ENCODE measurements at places on chromosomes 12 and 14.

- no peak for DNase-seq
These were observed 29.0 kb downstream of the SLC2A3 start for GRCh38 chr12:7907009-7907408.

- no peak for DNase-seq
These were observed 26.2 kb downstream of the GALC start for GRCh38 chr14:87966816-87967215.

GRCh38 chr12:28222081-28222700, 31.9 kb downstream of the CCDC91 start:
- DNase-seq: peak; percentile 56

GRCh38 chr14:71163050-71163841, 256.0 kb downstream of the PCNX1 start:
- DNase-seq: no peak

DNA sequence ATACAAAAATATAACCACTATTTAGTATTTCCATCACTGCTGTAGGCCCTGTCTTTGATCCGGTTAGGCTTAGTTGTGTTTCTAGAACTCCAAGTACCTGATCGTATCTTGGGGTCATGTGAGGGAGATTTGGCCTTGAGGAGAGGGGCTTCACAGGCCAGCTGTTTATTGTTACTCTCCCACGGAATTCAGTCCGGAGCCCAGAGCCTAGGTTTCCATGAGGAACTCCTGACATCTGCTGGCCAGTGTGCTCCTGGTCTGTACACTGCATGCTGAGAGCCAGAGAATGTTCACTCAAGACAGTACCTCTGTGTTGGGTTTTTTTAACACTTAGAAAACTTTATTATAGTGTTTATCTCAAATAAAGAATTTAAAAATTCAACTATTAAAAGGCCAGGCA, 341.0 kb upstream of the TMEM132C start:
- no peak for DNase-seq

GRCh38 chr14:46574221-46574977, 77.2 kb downstream of the RPL10L start:
- no peak for DNase-seq

GRCh38 chr12:123937707-123938591, 34.7 kb downstream of the CCDC92 start:
- no peak for DNase-seq

DNA sequence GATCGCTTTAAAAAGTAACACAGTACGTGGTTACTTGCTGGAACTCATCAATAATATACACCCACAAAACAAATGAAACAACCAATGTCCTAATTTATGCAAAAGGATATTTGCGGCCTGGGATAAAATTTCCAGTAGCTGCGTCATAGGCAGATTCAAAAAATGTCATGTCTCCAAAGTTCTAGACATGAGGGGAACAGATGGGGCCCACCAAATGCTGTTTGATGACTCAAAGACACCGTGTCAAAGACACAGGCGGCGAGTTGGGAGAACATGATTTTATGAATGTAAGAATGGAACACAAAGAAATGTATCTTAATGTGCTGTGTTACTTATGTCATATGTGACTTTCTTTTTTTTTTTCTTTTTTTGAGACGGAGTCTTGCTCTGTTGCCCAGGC, 34.3 kb upstream of the NCOR2 start:
- DNase-seq: no peak

GRCh38 chr12:120847392-120847791, 56.8 kb downstream of the SPPL3 start:
- no peak for DNase-seq

DNA sequence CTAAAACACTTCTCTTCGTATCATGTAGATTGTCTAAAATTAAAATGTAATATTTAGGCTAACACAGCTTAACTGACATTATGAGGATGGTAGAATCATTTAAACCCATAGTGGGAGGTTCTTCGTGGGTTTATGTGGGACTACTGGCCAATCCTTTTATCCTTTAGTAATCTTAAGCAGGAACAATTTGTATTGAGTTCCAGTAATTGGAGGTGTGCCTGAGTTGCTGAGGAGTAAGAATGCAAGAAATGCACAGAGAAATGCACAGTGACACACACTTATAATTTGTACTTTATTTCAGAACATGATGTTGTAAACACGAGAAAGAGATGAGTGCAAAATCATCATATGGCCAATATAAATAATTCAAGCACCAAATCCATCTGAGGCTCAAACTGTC, 22.3 kb downstream of the OTOGL start:
- DNase-seq: no peak

GRCh38 chr12:123148655-123149054, 2.2 kb downstream of the PITPNM2 start:
- DNase-seq: no peak

GRCh38 chr14:39247256-39247655, 13.5 kb downstream of the MIA2 start:
- DNase-seq: no peak

DNA sequence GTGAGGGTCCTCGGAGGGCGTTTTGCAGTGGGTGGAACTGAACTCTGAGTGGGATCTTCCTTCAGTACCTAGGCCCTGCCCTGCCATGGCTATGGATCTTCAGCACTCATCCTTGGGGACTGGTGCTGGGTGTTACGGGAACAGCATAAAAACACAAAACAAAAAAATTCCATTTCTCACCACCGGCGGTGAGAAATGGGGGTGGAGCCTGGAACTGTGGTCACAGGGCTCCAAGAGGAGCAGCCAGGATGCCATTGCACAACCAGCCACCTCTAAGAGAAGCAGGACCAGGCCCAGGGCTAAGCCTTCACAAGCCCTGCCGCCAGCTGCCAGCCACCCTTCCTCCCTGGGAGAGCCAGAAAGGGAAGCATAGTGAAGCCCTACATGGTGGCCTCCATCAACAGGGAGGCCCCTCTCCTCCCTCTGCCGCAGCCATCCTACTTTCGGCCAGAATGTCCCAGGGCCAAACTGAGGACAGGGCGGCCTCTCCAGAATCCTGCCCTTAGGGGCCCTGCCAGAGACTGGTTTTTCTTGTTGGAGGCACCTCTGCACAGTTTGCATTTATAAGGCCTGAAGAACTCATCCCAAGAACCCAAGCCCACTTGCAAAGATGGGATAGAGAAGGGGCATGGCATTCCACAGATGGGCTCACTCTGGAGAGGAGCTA, 76.5 kb downstream of the VCPKMT start:
- peak; percentile 41 for DNase-seq

DNA sequence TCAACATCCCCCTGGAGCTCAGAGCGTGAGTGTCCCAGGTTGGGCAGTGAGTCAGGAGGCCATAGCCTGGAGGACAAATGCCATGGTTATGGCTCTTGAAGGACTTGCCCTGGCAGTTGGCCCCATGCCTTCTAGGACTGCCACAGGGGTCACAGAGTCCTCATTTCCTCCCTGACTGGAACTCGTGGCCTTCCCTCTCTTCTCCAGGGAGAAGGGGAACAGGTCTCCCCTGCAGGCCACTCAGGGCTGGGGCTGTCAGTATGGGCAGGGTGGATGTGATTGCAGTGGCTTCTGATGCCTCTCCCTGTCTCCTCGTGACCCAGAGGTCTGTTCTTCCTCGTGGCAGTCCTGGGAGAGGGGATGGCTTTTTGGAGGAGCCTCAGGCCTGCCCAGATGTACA, 70.7 kb downstream of the ADCK1 start:
- DNase-seq: no peak

DNA sequence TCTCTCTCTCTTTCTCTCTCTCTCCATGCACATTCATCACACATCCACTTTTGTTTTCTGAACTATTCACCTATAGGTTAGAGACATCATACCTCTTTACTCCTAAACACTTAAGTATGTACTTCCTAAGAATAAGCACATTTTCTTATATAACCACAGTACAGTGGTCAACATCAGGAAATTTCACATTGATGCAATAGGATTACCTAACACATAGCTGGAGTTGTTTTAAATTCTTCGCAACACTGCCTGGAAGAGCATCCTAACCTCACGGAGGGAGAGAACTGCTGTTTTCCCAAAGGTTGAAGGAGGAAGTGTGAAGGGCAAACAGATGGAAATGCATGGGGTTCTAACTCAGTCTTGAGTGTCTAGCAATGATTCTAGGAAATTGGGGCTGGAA, 159.2 kb downstream of the SYT1 start:
- no peak for DNase-seq

DNA sequence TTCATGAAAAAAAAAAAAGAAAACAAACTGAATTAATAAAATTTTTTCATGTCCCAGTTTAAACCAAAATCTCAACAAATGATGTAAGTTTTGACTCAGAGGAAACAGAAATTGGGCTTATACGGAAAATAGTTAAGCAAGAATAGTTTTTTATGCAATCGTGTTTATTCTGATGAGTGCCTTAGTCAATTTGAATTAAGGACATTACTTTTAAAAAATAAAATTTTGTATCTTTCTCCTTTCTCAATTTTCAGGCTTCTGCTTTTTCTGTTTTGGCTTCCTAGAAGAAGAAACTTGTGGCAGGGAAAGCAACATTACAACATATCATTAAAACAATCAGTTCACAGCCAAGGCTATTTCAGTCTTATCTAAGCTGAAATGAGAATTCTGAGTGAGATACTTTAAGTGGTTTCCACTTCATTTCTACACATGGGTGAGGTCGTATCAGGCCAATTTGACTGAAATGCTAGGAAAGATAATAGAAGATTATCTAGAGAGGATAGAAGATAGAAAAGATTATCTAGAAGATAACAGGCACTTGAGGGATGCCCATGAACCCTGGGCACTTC, 52.4 kb downstream of the BCL2L14 start:
- no peak for DNase-seq

- DNase-seq: no peak
These were observed 47.9 kb upstream of the KCNC2 start for GRCh38 chr12:75257510-75257909.

DNA sequence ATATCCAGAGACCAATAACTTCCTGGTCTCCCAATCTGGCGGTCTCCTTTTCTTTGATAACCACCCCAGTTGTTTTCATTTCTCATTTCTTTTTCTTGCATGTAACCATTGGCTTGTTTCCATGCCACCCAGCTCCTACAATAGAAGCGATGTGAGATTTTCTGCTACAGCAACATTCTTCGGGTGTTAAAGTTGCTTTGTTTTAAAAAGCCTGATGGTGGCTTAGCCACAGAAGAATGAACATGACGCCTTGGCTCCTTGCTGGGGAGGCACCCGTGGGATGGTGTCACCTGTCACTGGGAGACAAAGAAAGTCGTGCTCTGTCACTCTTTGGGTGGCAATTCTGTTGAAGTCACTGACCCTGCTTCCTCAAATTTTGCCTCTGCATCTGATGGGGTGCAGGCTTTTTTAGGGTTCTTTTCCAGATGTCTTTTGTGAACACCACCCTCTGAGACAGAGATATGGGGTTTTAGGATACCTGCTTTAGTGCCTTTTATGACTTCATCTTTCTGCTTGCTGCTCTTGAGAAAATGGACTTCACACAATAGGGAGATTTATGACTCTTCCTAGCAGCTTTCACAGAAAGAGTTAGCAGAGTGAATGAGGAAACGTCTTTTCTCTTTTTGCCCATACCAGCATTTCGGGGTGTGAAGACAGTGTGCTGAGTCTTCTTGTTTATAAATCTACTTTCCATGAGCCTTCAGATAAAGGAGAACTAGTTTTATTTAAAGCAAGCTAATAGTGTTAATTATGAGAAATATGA, 265.3 kb upstream of the TBX3 start:
- DNase-seq: no peak

GRCh38 chr14:95063391-95063790, 93.9 kb downstream of the DICER1 start:
- no peak for DNase-seq

DNA sequence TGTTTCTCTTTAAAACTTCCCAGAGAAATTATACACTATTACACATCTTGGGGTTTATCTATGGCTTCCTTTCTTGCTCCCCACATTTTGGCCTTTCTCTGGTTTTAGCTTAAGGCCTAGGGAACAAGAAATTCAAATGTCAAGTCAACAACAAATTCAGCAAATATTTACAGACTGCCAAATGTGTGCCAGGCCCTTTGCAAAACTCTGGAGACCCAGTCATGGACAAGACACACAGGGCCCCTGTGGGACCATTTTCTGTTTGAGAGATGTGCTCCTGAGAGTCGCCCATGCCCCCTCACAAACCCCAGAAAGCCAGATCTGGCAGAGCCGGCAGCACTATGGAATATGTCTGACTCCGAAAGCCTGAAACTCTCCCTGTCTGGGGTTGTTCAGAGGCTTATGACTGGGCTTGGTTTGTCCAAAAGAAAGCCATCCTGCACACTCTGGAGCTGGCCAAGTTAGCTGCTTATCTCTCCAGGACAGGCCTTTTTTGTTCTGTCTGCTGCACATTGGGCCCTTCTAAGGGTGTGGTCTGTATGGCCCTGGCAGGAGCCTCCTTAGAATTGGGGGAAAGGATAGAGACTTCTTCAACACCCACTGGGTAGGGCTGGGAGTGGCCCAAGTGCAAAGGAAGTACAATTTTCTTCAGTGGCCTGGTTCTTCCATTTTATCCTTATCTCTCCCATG, 1.1 kb upstream of the KRT3 start:
- DNase-seq: no peak

DNA sequence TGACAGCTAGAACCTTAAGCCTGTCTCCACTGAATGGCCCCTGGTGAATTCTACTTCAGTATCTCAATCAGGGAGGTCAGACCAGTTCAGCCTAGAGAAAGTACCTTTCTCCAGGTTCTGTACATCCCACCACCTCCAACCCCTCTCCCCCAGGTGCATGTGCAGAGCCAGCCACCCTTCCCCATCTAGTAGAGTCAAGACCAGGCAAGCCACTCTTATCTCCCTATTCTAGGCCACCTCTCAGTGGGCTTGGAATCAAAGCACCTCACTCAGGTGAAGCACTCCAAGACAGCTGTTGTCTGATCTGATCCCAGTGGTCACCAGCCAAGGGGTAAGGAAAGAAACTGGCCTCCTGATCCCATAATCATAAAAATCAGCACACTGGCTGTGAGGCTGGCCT, 340.9 kb downstream of the BCL11B start:
- no peak for DNase-seq

GRCh38 chr14:104938436-104938835, 13.8 kb downstream of the PLD4 start:
- no peak for DNase-seq

GRCh38 chr12:108921946-108922345, 42.1 kb downstream of the DAO start:
- DNase-seq: no peak

DNA sequence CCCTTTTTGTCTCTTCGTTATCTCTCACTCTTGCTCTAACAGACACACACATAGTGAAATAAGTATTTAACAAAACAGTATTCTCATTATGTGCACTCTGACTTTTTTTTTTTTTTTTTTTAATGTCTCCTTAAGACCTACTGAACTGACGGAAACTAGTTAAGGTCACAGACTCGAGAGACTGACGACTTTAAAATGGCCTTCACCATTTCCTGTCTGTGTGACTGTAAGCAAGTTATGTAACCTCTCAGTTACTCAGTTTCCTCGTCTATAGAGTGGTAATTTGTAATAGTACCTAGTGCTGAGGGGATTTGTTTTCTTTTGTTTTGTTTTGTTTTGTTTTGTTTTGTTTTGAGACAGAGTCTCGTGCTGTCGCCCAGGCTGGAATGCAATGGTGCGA, 284.8 kb downstream of the FBXL14 start:
- no peak for DNase-seq

GRCh38 chr12:130714591-130715149, 1.4 kb downstream of the RIMBP2 start:
- no peak for DNase-seq

- DNase-seq: no peak
These were observed 2.0 kb downstream of the DYRK2 start for GRCh38 chr12:67650388-67651131.

Measured in stimulated activated CD4-positive, alpha-beta T cell treated with anti-CD3 and anti-CD28 coated beads, Interleukin-12 subunit alpha, Interleukin-12 subunit beta, amount 100 ng/mL, for 48 hours (primary cell).